ENCODE measurements at places on chromosomes 5 and 9.

GRCh38 chr9:128393145-128393775, 22.1 kb downstream of the URM1 start:
- no peak for DNase-seq

DNA sequence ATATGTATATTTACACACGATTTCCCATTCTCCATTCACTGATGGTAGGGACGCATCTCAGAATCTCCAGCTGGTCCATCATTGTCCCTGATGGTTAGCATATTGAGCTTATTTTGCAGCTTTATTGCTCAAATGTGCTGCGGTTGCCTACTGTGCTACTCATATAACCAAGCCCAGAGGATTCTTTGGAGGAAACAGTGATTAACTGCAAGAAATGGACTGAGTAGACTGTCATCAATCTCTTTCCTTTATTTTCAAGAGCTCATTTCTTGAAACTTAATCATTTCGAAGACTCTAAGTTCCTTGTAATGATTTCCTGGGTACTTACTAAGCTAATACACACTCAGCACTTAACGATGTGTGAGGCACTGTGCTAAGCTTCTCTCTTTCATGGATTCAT, 119.0 kb downstream of the MAT2B start:
- no peak for DNase-seq

DNA sequence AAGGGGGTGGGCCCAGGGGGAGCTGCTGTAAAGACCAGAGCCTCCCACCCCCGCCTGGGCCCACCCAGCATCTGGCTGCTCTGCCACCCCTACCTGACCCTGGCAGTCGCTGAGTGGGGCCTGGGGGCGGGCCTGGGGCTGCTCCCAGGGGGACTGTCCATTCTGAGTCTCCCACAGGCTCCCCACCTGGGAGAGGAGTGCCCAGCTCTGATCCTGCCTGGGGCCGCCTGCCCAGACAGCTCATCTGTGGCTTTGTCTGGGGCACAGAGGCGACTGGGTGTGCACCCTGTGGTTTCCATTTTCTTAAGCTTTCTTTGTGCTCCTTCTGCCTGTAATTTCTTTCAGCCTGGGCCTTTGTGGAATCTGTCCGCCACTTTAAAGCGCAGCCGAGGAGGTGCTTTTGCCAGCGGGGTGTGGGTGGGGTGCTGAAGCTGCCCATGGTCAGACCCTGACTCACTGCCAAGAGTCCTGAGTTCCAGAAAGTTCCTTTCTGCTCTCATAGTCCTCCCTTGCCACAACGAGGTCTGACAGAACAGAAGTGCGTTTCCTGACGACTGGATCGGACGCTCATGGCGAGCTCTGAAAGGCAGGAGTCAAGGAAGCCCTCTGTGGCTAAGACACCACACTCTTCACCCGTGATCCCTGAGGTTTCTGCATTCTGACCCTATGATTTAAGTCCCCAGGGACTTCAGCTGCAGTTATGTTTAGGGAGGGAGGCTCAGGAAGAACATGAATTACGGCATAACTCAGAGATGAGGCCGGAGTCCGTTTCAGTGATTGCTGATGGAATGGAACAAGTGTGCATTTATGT, 225.0 kb downstream of the FANCC start:
- DNase-seq: no peak

- DNase-seq: no peak
Measured at GRCh38 chr5:140576776-140577201, 12.2 kb downstream of the SLC35A4 start.

DNA sequence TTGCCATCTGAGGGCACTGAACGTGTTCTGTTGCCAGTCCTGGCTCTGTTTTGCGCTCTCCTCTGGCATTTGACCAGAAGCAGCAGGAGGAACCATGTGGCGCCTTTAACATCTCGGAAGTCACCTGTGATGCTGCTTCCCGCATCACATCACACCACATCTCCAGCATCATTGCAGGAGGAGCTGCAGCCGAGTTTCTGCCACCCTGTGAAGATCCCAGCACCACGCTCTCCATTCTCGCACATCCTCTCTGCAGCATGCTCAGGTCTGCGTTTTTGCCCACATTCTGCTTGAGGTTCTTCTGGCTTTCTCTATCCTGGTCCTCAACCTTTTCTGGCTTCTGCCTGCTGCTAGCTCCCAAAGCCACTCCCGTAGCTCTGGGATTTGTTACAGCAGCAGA, 11.0 kb upstream of the IRX4 start:
- DNase-seq: no peak

DNA sequence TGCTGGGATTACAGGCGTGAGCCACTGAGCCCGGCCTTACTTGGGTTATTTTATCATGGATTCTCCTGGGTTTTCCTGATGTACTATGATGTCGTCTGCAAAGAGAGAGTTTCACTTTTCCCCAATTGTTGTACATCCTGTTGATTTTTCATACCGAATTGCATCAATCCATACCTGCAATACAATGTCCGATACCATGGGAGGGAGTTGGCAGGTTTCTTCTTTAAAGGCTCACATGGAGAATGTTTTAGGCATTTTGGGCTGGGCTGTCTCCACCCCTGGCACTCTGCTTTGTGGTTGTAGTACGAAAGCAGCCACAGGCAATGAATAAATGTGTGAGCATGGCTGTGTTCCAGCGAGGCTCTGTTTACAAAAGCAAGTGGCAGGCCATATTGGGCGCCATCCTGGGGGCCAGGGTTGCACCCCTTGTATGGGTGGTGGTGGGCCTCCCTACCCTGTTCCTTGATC, 35.1 kb upstream of the EXOC3 start:
- no peak for DNase-seq

GRCh38 chr5:147174671-147175265, 60.1 kb upstream of the STK32A start:
- DNase-seq: no peak

DNA sequence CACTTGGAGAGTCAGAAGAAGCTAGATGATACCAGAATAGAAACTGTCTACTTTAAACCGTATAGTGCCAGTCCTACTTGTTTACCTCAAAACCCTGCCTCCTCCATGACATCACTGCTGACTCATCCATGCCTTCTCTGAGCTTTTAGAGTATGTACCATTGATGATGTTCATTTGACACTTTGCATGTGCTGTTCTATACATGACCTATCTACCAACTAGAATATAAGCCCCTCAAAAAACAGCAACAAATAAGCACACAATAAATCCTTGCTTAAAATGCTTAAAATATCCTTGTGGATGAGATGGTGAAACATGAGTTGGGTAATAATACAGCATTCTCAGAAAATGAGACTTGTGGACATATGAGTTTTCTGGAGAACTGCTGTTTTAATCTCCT, 2.6 kb downstream of the CTNNAL1 start:
- DNase-seq: no peak

- DNase-seq: no peak
Measured at GRCh38 chr5:33755231-33755630, 136.6 kb downstream of the ADAMTS12 start.

- no peak for DNase-seq
Measured at GRCh38 chr5:141633871-141634561, 2.6 kb downstream of the HDAC3 start.

DNA sequence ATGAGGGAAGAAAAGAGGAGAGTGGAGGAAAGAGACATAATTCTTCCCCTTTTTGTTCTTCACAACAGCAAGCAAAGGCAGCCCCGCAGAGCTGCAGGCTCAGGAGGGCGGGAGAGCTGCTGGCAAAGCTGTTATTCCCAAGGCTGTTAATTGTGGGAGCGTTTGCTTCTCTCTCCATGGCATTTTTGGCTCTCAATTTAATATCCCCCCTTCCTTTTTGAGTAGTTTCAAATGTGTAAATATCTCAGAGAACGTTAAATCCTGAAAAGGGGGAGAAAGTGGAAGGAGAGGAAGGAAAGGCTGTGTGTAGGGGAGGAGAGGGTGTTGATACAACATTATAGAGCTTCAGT, 165.7 kb downstream of the NSG2 start:
- no peak for DNase-seq

DNA sequence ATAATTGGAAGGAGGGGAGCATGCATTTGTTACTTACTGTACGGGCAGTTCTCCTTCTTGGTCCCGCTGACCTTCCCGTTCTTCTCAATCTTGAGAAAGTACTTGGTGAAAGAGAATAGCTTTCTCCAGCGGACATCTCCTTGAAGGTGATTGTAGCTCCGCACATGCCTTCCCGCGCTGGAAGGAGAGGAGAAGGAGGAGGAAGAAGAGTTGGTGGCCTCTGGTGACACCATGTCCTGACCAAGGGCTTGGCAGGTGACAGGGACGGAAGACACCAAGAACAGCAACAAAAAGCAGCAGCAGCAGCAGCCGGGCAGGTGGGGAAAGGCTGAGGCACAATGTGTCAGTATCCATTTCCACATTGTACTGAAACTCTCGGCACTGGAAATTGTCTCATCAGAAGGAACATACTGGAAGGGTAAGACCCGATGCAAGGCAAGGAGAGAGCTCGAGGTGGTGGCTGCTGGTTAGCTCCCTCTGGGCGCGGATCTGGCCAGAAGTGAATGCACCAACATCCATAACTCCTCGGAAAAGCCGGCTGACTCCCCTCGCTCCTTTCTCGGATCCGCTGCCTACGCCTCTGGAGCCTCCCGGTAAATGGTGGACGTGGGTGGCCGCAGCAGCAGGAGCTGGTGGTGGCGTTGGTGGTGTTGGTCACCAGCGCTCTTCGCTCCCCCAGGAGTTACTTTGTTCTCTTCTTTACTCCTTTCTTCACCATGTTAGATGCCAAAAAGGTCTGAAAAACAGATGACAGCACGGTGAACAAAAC, 715 bp downstream of the FGF10 start:
- DNase-seq: no peak
